ENCODE measurements at places on chromosomes 6 and 20.

GRCh38 chr6:93786474-93787330 lies 367.3 kb upstream of the EPHA7 start:
- no peak for DNase-seq

- DNase-seq: no peak
Measured at GRCh38 chr20:44641325-44641724, 10.2 kb downstream of the ADA start.

- no peak for DNase-seq
Measured at GRCh38 chr20:34373445-34373844, 10.4 kb downstream of the ITCH start.

GRCh38 chr6:25921525-25922203 lies 8.8 kb downstream of the SLC17A2 start:
- DNase-seq: no peak

DNA sequence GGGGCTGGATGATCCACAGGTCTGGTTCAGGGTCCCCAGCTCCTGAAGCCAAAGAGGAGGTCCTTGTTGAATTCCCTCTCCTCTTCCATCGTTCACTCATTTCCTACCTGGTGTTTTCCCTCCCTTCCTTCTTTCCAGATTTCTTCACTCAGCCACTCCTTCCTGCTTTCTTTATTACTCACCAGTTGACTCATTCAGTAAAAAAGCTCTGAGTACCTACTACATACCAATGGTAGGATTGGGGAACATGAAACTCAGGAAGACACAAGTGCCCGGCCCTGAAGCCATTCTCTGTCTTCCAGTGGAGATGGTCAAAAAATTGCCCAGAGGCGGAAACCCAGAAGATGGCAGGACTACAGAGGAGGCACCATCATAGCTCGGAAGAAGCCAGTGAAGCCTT lies 11.9 kb upstream of the NSFL1C start:
- no peak for DNase-seq

DNA sequence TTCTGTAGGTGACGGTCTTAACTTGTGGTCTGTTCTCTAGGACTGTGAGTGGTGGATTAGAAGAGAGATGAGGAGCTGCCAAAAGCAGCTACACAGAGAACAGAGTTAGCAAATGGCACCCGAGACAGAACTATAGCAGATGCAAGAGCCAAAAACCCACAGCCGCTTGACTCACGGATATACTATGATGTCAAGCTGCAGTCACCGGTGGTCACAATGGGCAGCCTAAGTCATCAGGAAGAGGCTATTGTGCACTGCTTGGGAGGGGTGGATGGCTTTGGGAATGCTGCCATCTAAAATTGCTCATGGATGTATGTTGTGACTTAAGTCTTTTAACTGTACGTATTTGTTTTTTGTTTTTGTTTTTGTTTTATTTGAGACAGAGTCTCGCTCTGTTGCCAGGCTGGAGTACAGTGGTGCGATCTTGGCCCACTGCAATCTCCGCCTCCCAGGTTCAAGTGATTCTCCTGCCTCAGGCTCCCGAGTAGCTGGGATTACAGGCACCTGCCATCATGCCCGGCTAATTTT lies at the start of gene GTSF1L:
Gene GTSF1L, minus strand, starts transcription at position 192 of the 528 bp plus-strand sequence. CDS start 308 bp downstream, outside the sequence.
- no peak for DNase-seq

- DNase-seq: no peak
Measured at GRCh38 chr6:90460051-90460450, 126.8 kb downstream of the MAP3K7 start.

DNA sequence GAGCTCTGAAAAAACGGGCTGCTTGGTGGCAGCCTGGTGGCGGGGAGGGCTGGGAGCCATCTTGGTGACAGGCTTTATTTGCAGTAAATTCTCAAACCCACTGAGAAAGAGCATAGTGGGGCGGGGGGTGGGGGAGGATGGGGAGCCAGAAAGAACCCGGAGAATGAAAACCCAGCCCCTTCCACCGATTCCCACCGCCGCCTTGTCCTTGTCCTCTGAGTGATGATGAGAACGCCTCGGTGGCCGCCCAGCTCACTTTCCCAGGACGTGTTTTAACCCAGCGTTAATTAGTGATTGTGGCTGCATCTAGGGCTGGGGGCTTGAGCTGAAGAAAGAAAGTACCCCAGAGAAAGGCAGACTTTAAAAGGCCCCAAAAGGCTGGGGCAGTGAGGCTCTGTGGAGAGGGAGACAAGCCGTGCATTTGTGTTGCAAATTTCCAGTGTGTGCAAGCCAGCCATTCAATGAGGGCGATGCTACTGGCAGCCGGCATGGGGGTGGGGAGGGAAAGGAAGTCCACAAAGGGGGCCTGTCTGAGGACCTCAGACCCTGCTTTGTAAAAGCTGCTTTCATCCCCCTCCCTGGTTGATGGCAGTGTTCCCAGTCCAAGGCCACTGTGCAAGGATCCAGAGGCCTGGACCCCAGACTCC lies 6.2 kb upstream of the GHRH start:
- no peak for DNase-seq

DNA sequence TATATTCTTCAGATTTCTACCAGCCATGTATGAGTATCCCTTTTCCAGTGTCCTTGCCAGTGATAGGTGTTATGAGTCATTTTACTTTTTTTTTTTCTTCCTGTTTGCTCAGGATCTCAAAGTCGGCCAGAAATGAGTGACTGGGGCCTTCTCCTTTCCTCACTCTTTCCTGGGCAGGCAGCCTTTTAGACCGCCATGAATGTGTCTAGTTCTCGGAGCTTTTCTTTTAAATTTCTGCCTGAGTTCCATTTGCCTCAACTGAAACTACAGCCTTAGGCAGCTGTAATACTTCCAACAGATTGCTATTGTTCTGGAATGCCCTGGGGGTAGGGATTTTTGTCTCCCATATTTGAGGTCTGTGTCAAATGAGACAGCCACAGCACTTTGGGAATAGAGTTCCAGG lies 83.7 kb downstream of the STXBP5 start:
- DNase-seq: no peak

All from stimulated activated CD8-positive, alpha-beta memory T cell treated with anti-CD3 and anti-CD28 coated beads, Interleukin-4, amount 100 ng/mL, for 1 hour (primary cell).